Activated T-helper 17 cell treated with anti-CD3 and anti-CD28 coated beads, Interleukin-2, amount 50 U/mL, for 72 hours (primary cell): ENCODE measurements at places on chromosomes 5 and 9.

GRCh38 chr9:124699575-124699974 is 71.5 kb downstream of the NR6A1 start:
- H3K27ac ChIP-seq, result no peak overlapping the region
- ATAC-seq, result no peak
- no peak overlapping the region for H3K4me3 ChIP-seq
- no peaks in the 10 kb centered on the region for H3K36me3 ChIP-seq

GRCh38 chr9:109863961-109864360 is 84.0 kb downstream of the PALM2AKAP2 start:
- no peaks in the 10 kb centered on the region for H3K36me3 ChIP-seq
- H3K27ac ChIP-seq, result no peak overlapping the region
- ATAC-seq, result no peak
- peaks cover 9% of the 10 kb centered on the region for H3K27me3 ChIP-seq
- no peaks in the 10 kb centered on the region for H3K4me1 ChIP-seq

- no peaks in the 10 kb centered on the region for H3K4me1 ChIP-seq
- H3K27me3 ChIP-seq, result peaks cover 24% of the 10 kb centered on the region
- H3K4me3 ChIP-seq, result no peak overlapping the region
- no peak overlapping the region for H3K27ac ChIP-seq
- peak; percentile 6 for ATAC-seq
Observed at GRCh38 chr9:109418827-109419226, 79.3 kb downstream of the PTPN3 start.

DNA sequence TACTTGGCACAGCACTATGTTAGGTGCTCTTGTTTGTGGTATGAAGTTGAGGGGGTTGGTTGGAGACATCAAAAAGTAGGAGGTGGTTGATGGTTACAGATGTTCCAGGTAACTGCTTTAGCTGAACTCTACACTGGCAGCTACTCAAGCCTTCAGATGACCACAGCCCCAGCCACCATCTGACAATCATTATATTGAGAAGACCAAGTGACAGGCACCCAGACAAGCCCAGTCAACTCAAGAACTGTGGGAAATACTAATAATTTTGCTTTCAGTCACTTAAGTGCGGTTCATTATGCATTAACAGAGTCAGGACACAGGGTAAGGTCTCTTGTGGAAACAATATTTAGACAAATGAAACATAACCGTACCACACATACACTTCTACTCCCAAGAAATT is 38.9 kb upstream of the SLIT3 start:
- H3K27ac ChIP-seq, result no peak overlapping the region
- no peaks in the 10 kb centered on the region for H3K36me3 ChIP-seq
- H3K4me1 ChIP-seq, result no peaks in the 10 kb centered on the region
- no peak for ATAC-seq
- H3K4me3 ChIP-seq, result no peak overlapping the region

GRCh38 chr5:175501759-175502158 is 23.4 kb downstream of the SFXN1 start:
- peaks cover 25% of the 10 kb centered on the region for H3K4me1 ChIP-seq
- peaks cover 96% of the 10 kb centered on the region for H3K36me3 ChIP-seq
- H3K4me3 ChIP-seq, result no peak overlapping the region
- H3K27ac ChIP-seq, result peak overlapping the region; percentile 58
- no peak for ATAC-seq

- no peak overlapping the region for H3K4me3 ChIP-seq
- H3K36me3 ChIP-seq, result no peaks in the 10 kb centered on the region
- no peak for ATAC-seq
- no peaks in the 10 kb centered on the region for H3K4me1 ChIP-seq
- H3K27ac ChIP-seq, result no peak overlapping the region
- peaks cover 58% of the 10 kb centered on the region for H3K27me3 ChIP-seq
Observed at GRCh38 chr5:135505973-135506372, 29.8 kb downstream of the NEUROG1 start.

DNA sequence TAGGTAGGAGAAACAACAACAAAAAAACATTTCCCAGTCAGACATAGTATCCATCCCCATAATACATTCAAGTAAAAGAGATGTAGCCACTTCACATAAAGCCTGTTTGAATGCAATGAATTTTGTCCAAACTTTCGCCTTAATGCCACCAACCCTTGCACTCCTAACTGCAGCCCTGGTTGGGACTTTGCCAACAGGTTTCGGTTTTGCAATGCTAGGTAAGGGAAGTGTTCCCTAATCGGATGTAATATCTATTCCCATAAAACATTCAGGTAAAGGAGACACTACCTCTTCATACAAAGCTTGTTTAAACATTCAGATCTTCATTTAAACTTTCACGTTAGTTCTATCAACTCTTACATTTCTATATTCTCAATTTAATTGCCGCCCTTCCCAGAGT is 336.1 kb downstream of the DRD1 start:
- no peaks in the 10 kb centered on the region for H3K4me1 ChIP-seq
- peaks cover 12% of the 10 kb centered on the region for H3K27me3 ChIP-seq
- ATAC-seq, result no peak
- H3K36me3 ChIP-seq, result no peaks in the 10 kb centered on the region
- H3K27ac ChIP-seq, result no peak overlapping the region
- no peak overlapping the region for H3K4me3 ChIP-seq

DNA sequence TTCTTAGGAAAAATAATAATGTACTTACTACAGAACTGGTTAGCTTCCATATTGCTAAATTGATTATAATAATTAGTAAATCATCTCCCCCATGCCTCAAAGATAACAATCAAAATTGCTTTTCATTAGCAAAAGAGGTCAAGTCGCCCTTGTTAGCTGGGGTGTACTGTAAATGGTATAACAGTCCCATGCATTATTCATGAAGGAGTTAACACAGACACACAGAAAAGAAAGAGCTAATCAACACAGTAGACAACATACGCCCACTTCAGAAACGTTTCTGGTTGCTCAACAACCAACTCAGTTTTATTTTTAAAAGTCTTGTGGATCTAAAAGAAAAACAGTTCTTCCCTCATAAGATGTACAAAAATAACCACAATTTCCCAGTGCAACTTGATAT is 100.2 kb downstream of the MPDZ start:
- no peaks in the 10 kb centered on the region for H3K36me3 ChIP-seq
- H3K27ac ChIP-seq, result no peak overlapping the region
- no peaks in the 10 kb centered on the region for H3K27me3 ChIP-seq
- no peak for ATAC-seq
- H3K4me3 ChIP-seq, result no peak overlapping the region

- no peak overlapping the region for H3K4me3 ChIP-seq
- peaks cover 10% of the 10 kb centered on the region for H3K27me3 ChIP-seq
- H3K27ac ChIP-seq, result peak overlapping the region; percentile 23
- no peaks in the 10 kb centered on the region for H3K4me1 ChIP-seq
- ATAC-seq, result peak; percentile 68
Observed at GRCh38 chr5:141825791-141826560, 52.2 kb downstream of the PCDH1 start.

DNA sequence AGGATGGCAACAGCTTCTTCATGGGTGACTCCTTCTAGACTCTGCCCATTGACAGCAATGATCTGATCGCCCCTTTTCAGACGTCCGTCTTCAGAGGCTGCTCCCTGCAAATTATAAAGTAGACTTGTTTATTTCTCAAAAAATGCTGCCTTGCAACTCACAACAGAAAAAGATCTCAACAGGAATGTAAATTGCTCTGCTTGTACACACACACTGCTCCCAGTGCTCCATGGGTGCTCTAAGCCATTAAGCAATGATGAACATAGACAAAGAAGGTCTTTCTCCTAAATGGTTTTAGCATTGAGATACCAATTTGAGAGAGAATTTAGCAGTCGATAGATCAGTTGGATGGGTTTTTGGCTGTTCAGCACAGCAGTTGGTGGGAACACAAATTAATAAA is 172.5 kb downstream of the MPDZ start:
- no peaks in the 10 kb centered on the region for H3K27me3 ChIP-seq
- H3K4me1 ChIP-seq, result no peaks in the 10 kb centered on the region
- no peaks in the 10 kb centered on the region for H3K36me3 ChIP-seq

DNA sequence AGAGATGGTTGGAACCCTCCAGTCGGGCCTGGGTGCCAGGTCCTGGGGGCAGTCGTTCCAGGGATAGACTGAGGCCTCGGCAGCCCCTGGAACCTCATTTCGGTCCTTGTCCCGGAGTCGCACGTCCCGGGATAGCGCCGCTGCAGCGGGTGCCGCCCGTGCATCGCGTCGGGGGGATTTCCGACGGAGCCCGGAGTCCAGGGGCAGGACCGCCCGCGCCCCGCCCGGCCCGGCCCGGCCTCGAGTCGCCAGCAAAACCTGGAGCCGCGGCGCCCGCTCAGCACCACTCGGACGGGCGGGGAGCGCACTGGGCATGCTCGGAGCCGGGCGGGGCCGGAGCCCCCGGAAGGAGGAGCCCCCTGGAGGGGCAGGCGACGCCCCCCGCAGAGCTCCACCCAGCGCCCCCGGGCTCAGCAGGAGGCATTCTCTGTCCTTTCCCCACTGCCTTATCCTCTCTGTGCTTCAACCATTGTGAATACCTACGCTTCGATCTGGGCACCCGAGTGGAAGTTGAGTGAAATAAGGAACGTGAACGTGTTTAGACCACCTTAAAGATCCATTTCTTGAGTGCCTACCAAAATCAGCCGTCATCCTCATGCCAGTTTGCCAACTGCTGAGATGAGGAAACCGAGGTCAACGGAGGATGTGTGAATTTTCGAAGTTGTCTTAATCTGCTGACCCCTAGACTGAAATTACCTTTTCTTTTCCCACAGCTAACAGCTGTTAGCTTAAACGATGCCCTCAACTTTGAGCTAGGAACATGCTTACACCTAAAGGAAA is 1.7 kb upstream of the PTPN3 start:
- peaks cover 45% of the 10 kb centered on the region for H3K27me3 ChIP-seq
- no peak for ATAC-seq
- H3K4me3 ChIP-seq, result no peak overlapping the region

DNA sequence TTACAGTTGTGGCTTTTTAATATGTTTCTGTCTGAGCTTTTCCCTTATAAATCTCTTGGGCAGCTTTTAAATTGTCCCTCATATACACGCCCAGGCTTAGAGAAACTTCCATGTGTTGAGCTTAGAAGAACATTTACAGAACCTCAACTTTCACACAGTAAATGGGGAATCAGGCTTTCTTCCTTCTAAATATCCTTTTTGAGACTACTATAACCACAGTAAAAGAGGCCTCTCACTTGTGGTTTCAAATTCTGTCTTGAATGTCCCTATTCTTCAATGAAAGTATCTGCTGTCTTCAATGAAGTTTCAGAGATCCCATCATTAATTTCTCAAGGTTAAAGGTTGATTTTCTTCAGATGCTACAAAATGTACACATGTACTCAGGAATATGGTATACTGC is 588.6 kb upstream of the DMAC1 start:
- no peak overlapping the region for H3K4me3 ChIP-seq
- peaks cover 7% of the 10 kb centered on the region for H3K27me3 ChIP-seq
- H3K4me1 ChIP-seq, result no peaks in the 10 kb centered on the region
- ATAC-seq, result no peak

- H3K4me1 ChIP-seq, result peaks cover 29% of the 10 kb centered on the region
- H3K36me3 ChIP-seq, result peaks cover 97% of the 10 kb centered on the region
- peak overlapping the region; percentile 68 for H3K27ac ChIP-seq
- peak overlapping the region; percentile 7 for H3K4me3 ChIP-seq
Observed at GRCh38 chr5:96795626-96796025, 12.1 kb downstream of the ERAP1 start.

DNA sequence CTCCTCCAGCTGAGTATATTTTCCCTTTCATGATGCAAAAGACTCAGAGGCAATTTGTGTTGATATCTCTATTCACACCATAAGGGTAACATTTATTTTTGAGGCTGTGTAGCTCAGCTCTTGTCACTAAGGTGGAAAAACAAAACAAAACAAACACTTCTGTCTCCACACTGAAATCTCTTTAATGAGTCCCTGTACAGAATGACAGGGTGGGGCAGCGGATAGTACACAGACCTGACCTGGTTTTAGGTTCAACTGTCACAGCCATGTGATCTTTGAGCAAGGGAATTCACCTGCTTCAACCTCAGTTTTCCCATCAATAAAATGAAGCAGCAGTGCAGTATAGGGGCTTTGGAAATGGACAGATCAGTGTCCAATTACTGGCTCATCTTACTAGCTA is 29.3 kb downstream of the TLR4 start:
- ATAC-seq, result no peak
- no peaks in the 10 kb centered on the region for H3K4me1 ChIP-seq
- no peaks in the 10 kb centered on the region for H3K36me3 ChIP-seq
- H3K27me3 ChIP-seq, result peaks cover 16% of the 10 kb centered on the region
- H3K4me3 ChIP-seq, result no peak overlapping the region

DNA sequence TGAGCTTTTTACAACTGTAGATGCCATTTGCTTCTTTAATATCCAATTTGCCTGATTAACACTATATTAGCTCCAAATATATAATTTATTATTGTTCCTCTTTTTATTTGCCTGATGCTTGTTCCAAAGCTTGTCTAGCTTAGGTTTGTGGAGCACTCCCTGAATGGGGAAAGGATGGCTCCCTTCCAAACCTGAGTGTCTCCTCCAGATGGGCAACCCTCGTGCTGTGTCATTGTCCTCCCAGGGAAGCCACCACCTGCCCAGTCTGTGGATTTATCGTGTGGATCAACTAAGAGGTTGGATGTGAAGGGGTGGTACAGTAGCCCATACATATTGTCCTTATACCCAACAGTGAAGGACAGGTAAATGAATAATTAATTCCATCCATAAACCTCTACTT is 404.9 kb downstream of the CDK5RAP2 start:
- no peak overlapping the region for H3K27ac ChIP-seq
- no peaks in the 10 kb centered on the region for H3K36me3 ChIP-seq
- no peaks in the 10 kb centered on the region for H3K4me1 ChIP-seq
- no peak overlapping the region for H3K4me3 ChIP-seq

- H3K4me1 ChIP-seq, result no peaks in the 10 kb centered on the region
- H3K36me3 ChIP-seq, result no peaks in the 10 kb centered on the region
- H3K4me3 ChIP-seq, result no peak overlapping the region
- no peak overlapping the region for H3K27ac ChIP-seq
Observed at GRCh38 chr9:70639853-70640814, 225.7 kb upstream of the KLF9 start.

- no peak overlapping the region for H3K27ac ChIP-seq
- H3K36me3 ChIP-seq, result no peaks in the 10 kb centered on the region
- H3K27me3 ChIP-seq, result peaks cover 3% of the 10 kb centered on the region
- ATAC-seq, result no peak
- H3K4me1 ChIP-seq, result no peaks in the 10 kb centered on the region
Observed at GRCh38 chr9:121720311-121721057, 69.0 kb downstream of the DAB2IP start.

- H3K4me1 ChIP-seq, result no peaks in the 10 kb centered on the region
- peaks cover 5% of the 10 kb centered on the region for H3K27me3 ChIP-seq
- H3K36me3 ChIP-seq, result no peaks in the 10 kb centered on the region
Observed at GRCh38 chr5:7376871-7377270, 19.1 kb upstream of the ADCY2 start.
